NCI-H524 (cell line): ENCODE measurements at places on chromosomes 3 and 15.

DNA sequence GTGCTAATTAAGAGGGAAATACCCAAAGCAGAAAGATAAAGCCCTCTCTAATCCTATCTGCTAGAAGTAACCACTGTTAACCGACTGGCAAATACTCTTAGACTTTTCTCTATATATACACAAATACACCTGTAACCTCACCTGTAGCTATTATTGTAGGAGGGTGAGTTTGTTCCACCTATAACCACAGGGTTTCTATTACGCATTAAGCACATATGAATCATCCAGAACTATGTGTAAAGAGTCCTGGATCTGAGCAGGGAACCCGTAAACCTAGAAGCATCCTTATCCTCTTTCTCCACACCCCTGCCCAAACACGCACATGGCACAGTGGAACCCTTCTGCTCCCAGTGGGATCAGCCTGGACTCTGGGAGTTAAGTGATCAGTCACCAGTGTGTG lies 172.8 kb upstream of the C2CD4B start:
- no peak for DNase-seq

GRCh38 chr15:100812802-100813201 lies 66.8 kb upstream of the ALDH1A3 start:
- DNase-seq, result no peak

GRCh38 chr3:42014921-42015533 lies 53.1 kb upstream of the ULK4 start:
- DNase-seq, result peak; percentile 71

DNA sequence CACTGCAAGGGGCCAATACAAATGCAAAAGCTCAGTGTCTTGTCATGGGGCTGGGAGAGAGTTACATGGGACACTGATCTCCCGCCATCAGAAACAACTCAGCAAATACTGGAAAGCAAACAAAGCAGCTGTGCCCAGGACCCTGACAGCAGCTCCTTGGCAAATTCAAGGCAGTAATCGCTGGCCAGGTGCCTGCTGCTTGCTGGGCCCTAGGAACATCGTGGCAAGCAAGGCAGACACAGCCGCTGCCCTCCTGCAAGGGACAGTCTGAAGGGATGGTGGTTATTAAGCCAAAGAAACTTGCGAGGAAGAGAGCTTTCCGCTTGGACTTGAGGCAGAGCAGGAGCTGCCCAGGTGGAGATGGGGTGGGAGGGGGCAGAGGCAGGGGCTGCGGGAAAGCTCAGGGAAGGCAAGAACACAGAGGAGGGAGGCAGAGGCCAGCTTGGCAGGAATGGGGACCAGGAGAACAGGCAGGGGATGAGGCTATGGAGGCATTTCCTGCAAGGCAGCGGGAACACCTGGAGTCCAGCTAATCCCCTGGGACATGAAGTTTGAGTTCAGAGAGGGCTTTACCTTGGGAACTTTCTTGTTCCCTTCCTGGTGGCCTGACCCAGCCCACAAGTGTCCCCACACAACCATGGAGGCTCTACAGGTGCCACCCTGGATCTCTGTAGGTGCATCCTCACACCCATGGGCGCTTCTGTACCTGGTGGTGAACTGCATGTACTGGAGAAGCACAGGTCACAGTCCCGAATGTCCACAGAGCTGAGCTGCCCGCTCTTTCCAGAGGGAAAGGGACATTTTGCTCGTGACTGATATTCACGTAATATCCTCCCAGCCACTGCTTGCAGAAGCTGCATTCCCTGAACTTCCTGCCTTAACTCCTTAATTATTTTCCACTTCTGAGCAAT lies 78.7 kb upstream of the ATP2B2 start:
- no peak for DNase-seq

- DNase-seq, result no peak
Observed at GRCh38 chr3:154829929-154830328, 250.2 kb upstream of the MME start.

DNA sequence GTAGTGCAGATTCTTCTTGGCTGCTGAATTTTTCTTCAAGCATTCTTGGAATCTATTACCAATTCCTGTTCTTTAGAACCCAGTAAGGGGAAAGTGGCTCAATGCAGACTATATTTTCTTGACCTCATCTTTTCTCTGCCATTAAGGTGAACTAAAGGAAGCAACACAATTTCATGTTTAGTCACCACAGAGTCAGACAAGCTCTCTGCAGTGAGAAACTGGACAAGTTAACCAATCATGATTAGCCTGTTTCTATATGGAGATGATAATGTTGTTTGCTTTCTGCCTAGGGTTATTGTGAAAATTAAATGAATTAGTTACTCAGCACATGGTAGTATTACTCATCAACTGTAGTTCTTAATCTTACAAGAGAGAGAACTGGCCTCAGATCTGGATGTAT lies 1075.1 kb downstream of the AGBL1 start:
- no peak for DNase-seq

GRCh38 chr3:155876503-155876902 lies 6.1 kb downstream of the GMPS start:
- peak; percentile 66 for DNase-seq

DNA sequence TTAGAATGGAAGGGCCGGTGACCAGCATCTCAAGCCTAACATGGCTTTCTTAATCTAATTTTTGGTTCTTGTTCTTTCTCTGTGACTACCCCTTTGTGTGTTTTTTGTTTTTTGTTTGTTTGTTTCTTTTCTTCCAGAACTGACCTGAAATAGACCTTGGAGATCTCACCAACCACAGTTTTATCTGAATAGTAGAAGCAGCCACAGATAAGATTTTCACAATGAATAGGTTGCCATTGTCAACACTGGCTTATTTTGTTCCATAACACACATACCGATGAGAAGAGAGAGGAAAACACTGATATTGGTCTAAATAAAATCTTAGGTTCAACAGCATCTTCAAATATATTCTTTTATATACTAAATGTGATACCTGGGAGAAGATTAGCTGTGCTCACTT lies 11.5 kb downstream of the ILDR1 start:
- DNase-seq, result no peak

- no peak for DNase-seq
Observed at GRCh38 chr3:63942528-63942927, 30.3 kb upstream of the SCAANT1 start.

DNA sequence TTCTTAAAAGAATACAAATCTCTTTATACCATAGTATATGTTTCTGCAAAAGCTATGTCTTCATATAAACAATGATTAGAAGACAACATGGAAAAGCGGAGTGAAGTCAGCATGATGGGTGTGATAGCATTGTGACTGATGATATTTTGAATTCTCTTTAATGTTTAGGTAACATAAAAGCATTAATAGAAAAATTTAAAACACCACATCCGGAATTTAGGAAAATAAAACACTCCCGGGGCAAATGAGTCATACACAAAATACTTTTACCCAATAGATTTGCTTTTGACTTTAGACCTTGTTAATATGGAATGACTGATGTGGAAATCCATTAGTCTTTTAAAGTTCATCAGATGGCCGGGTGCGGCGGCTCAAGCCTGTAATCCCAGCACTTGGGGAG lies 134.7 kb downstream of the P3H2 start:
- DNase-seq, result no peak

GRCh38 chr3:152444029-152444641 lies 175.4 kb downstream of the MBNL1 start:
- DNase-seq, result no peak

DNA sequence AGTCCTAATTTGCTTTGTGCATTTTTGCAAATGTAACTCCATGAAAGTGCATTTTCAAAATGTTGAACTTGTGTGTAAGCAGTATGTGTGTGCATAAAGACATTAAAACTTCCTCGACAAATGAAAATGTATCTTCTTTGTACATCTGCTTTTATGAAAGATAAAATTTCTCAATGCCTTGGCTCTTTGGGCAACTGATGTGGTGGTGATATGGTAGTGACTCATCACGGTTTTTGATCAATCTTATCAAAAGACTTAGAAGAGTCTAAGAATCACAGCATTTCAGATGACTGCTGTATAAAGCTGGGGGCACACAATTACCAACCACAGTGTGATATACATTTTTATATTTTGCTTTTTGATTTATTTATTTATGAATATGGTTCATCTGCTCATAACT lies 5.4 kb upstream of the MASP1 start:
- DNase-seq, result no peak

GRCh38 chr3:183369117-183369516 lies 59.3 kb downstream of the MCF2L2 start:
- DNase-seq, result no peak
